ENCODE measurements at places on chromosomes 12 and 14.

GRCh38 chr12:82673698-82674097, 13.0 kb upstream of the TMTC2 start:
- no peak for DNase-seq

- peak; percentile 95 for DNase-seq
These were observed 117.3 kb upstream of the CAND1 start for GRCh38 chr12:67151886-67152285.

DNA sequence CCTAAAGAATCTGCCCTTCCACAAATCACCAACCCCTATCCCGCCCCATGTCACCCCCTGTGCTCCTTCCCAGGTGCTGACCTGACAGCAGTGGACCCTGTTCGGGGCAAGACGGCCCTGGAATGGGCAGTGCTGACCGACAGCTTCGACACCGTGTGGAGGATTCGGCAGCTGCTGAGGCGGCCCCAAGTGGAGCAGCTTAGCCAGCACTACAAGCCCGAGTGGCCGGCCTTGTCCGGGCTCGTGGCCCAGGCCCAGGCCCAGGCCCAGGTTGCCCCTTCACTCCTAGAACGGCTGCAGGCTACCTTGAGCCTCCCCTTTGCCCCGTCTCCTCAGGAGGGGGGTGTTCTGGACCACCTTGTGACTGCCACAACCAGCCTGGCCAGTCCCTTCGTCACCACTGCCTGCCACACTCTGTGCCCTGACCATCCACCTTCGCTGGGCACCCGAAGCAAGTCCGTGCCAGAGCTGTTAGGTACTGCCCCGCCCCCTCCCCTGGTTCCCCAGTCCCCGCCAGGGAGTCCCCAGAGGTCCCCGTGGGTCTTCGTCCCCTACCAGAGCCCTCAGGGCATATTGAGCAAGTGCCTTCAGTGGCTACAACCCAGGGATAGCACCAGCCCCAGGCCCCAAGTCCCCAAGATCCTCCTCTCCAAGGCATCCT, 2.7 kb downstream of the ANKRD33 start:
- no peak for DNase-seq

GRCh38 chr12:95339086-95339788, 121.6 kb downstream of the VEZT start:
- DNase-seq = no peak

GRCh38 chr12:90172524-90172923, 463.9 kb upstream of the ATP2B1 start:
- no peak for DNase-seq

- no peak for DNase-seq
These were observed 13.9 kb downstream of the PAX9 start for GRCh38 chr14:36675581-36675980.

DNA sequence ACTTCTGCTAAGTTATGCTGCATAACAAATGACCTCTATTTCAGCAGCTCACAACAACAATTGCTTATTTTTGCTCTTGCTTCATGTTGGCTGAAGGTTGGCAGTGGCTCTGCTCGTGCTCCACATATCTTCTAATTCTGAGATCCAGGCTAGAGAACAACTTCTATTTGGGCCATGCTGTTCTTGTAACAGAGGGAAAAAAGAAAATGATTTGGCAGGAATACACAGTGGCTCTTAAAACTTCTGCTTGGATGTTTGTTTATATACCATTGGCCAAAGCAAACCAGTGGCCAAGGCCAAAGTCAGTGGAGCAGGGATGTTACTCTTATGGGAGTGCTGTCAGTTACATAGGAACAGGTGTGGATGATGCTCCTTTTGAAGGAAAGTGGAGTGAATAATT, 32.1 kb downstream of the GPHN start:
- no peak for DNase-seq

DNA sequence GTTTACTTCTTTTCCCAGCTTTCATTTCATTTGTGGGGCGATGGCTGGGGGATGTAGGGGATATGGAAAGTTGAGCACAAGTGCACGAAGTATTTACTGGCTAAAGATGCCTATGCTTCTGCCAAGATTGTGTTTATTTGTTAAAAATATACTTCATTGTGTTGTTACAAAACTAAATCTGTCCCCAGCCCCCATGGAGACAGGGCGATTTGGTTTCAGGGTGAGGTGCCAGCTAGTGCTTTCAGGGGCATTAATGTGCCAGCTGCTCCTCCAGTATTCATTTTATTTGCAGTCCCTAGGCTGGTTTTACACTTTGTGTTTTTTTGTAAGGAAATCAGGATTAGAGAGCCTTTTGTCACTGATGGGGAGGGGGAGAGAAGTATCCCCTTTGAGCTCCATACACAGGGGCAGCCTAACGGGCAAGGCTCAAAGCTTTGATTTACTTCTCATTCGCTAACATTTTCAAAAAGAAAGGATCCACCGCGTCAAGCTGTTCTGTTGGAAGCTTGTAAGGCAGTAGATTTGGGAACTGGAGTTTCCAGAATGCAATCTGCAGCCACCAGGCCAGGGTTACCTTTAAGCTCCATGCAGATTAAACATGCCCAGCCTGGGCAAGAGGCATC, 198.7 kb upstream of the PLEKHG7 start:
- no peak for DNase-seq
